Upper lobe of right lung (tissue), 1 donor: ENCODE measurements at places on chromosomes 3 and 15.

DNA sequence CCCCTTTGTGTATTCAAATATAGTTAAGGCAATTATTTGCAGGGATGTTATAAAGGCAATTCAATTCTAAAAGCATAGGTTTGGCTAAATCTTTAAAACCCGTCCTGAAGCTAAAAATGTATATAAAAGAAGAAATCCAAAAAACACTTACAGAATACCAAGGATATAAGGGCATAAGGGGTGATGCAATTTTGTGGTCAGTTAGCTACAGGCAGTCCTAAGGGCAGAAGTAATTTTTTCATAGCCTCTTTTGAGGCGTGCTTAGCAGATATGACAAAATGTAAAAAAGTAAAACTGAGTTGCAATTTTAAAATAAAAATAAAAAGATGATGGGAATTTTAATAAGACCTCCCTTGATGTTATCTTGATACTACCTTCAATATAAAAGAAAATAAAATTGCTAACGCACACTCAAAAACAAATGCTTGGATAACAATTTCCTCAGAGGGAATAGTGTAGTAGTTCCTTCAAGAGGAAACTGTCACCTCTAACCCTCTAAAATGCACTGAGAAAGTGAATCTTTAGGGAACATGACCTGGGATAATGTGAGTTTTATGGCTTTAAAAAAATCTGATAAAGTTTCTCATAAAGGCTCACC lies 104.2 kb downstream of the MYH15 start:
- H3K27me3 ChIP-seq: no peaks in the 10 kb centered on the region
- no peak overlapping the region for H3K4me3 ChIP-seq
- no peak overlapping the region for H3K27ac ChIP-seq
- no peak for DNase-seq

- no peaks in the 10 kb centered on the region for H3K36me3 ChIP-seq
- no peak overlapping the region for H3K27ac ChIP-seq
- H3K27me3 ChIP-seq: no peaks in the 10 kb centered on the region
- no peak overlapping the region for H3K4me3 ChIP-seq
Measured at GRCh38 chr15:69554279-69554961, 101.8 kb downstream of the RPLP1 start.

DNA sequence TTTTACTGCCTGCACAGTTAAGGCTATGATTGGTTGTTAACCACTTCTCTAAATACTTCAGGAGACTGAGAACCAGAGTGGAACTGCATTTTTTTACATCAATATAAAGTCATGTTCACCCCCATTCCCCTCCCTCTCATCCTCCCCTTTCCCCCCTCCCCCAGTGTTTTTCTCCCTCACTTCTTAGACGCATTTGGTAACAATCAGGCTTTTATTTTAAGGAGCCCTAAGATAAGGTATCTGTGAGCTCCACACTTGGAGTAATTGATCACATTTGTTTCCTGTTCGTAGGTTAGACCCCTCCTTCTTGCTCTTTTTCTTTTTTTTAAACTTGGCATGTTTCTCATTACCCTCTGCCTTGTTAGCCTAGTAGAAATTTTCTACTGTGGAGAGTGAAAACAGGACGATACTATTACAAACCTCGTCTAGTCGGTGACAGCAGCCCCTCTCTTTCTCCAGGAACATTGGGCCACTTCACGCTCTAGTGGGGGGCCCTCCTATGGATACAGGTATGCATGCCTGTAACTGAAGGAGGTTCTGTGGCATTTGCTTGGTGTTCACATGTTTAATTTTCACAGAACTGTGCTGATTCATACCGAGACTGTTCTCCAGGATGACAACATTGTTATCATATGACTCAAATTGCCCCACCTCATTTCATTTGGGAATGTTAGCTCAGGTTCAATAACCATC lies 314.4 kb downstream of the MECOM start:
- DNase-seq: no peak
- no peak overlapping the region for H3K27ac ChIP-seq
- no peaks in the 10 kb centered on the region for H3K27me3 ChIP-seq
- no peaks in the 10 kb centered on the region for H3K36me3 ChIP-seq

- H3K36me3 ChIP-seq: peaks cover 6% of the 10 kb centered on the region
- no peak for DNase-seq
- no peaks in the 10 kb centered on the region for H3K27me3 ChIP-seq
- H3K27ac ChIP-seq: peak overlapping the region; percentile 52
- peak overlapping the region; percentile 25 for H3K4me3 ChIP-seq
- H3K4me1 ChIP-seq: peaks cover 5% of the 10 kb centered on the region
Measured at GRCh38 chr3:16286161-16286560, 21.1 kb downstream of the OXNAD1 start.

GRCh38 chr15:96252148-96252547 lies 78.4 kb upstream of the NR2F2 start:
- no peak overlapping the region for H3K27ac ChIP-seq
- H3K36me3 ChIP-seq: no peaks in the 10 kb centered on the region
- H3K4me3 ChIP-seq: no peak overlapping the region

DNA sequence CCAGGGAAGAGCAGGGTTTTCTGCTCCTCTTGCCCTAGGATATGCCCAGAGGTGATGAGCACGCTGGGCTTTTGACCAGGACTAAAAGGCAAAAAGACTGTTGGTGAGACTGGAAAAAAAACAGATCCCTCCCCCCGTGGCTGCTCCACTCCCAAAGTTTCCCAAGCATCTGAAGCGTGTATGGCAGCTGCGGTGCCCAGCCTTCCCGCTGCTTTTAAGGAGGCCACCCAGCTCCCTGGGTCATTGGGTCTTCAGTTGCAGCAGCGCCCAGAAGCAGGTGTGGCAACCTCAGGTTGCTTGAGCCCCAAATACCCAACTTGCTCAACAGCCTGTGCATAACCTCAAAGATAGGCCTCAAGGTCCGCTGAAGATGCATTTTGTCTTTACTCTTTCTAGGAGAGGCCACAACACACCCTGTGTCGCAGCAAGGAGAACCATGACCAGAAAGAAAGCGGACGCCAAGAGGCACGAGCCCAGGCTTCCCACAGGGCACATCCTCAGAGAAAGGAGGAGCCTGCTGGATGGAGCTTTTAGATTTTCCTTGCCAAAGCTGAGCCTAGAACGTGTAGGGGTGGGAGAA lies 2.0 kb downstream of the SRGAP3 start:
- no peaks in the 10 kb centered on the region for H3K36me3 ChIP-seq
- DNase-seq: no peak
- no peak overlapping the region for H3K4me3 ChIP-seq
- no peaks in the 10 kb centered on the region for H3K27me3 ChIP-seq
- peaks cover 14% of the 10 kb centered on the region for H3K4me1 ChIP-seq

DNA sequence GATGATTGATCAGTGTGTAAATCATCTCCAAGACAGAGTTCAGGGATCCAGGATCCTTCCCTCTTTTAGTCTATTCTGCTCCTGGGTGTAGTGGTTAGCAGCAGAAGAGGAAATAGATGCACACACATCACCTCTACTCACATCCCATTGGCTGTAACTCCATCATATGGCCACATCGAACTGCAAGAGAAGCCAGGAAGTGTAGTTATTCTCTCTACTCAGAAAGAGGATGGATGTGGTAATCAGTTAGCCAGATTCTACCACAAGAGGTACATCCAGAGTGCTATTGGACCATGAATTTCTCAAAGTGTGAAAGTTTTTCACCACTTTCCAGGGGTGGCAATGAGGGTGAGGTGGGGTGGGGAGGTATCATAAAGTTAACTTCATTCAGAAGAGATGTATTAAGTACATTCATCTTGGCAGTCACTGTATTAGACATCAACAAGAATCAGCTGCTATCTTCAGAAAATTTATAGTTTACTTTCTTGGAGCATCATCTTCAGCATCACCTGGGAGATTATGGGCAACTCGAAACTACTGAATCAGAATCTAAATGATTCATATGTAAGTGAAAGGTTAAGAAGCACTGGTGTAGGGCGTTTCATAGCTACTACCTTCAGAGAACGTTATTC lies 60.6 kb upstream of the GAP43 start:
- no peaks in the 10 kb centered on the region for H3K36me3 ChIP-seq
- no peak for DNase-seq
- no peaks in the 10 kb centered on the region for H3K4me1 ChIP-seq
- H3K27ac ChIP-seq: no peak overlapping the region
- no peak overlapping the region for H3K4me3 ChIP-seq

DNA sequence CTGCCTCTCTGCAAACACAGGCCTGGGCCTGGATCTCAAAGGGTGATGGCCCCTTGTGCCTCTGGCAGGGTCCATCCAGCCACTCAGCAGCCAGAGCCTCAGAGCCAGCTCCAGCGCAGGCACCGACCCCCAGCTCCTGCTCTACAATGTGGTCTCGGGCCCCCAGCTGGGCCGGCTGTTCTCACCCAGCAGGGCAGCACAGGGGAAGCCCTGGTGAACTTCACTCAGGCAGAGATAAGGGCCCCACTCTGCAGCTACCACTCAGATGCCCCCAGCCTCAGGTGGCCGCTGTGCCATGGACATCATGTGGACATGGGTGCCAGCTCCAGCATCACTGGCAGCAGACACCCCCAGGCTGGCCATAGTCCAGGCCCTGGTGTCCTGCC lies 173.1 kb downstream of the TBC1D2B start:
- H3K27me3 ChIP-seq: no peaks in the 10 kb centered on the region
- no peak overlapping the region for H3K4me3 ChIP-seq
- H3K36me3 ChIP-seq: no peaks in the 10 kb centered on the region
- no peaks in the 10 kb centered on the region for H3K4me1 ChIP-seq

GRCh38 chr3:30448450-30449289 lies 157.7 kb upstream of the TGFBR2 start:
- no peak for DNase-seq
- H3K4me1 ChIP-seq: no peaks in the 10 kb centered on the region

GRCh38 chr3:9765865-9766264 lies 3.9 kb downstream of the CAMK1 start:
- H3K4me1 ChIP-seq: peaks cover 22% of the 10 kb centered on the region
- DNase-seq: no peak
- peaks cover 28% of the 10 kb centered on the region for H3K36me3 ChIP-seq
- H3K4me3 ChIP-seq: no peak overlapping the region

- DNase-seq: no peak
- H3K36me3 ChIP-seq: no peaks in the 10 kb centered on the region
- no peaks in the 10 kb centered on the region for H3K4me1 ChIP-seq
- no peak overlapping the region for H3K27ac ChIP-seq
- H3K27me3 ChIP-seq: no peaks in the 10 kb centered on the region
- no peak overlapping the region for H3K4me3 ChIP-seq
Measured at GRCh38 chr3:162125790-162126189, 629.2 kb downstream of the OTOL1 start.

DNA sequence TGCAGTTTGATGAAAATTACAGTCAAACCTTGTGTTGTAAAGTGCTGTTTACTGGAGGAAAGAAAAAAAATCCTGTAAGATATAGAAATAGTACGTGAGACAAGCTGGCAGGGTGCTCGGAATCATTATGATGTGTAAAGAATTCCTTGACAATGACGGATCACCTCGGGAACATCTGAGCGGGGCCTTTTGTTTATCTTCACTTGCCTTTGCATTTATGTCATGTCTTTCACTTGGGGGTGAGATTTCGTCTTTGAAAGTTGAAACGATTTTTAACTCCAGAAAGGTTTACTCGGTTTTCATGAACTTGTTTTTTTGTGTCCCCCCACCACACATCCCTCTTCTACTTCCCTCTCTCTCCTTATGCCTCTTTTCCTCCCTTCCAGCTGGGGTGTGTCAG lies 128.3 kb upstream of the VEPH1 start:
- no peaks in the 10 kb centered on the region for H3K36me3 ChIP-seq
- no peaks in the 10 kb centered on the region for H3K4me1 ChIP-seq
- H3K4me3 ChIP-seq: no peak overlapping the region
- DNase-seq: no peak
- H3K27ac ChIP-seq: no peak overlapping the region

- H3K4me3 ChIP-seq: no peak overlapping the region
- no peaks in the 10 kb centered on the region for H3K36me3 ChIP-seq
- no peak for DNase-seq
- no peaks in the 10 kb centered on the region for H3K27me3 ChIP-seq
Measured at GRCh38 chr3:114622001-114622400, 328.2 kb downstream of the TIGIT start.

DNA sequence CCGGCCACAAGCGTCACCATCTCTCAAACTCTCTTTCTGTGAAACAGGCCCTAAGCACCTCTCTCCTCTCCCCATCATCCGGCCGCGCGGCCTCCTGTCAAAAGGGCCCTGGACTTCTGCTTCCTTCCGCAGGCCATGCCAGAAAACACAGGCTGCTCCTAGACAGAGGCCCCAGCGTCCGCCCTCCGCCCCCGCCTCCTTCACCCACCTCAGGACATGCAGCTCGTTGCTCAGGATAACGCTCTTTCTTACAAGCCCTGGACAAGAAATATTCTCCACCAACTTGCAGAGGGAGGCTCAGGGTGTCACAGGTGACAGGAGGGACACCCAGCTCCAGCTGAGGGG lies 212.0 kb downstream of the XXYLT1 start:
- no peaks in the 10 kb centered on the region for H3K4me1 ChIP-seq
- no peaks in the 10 kb centered on the region for H3K27me3 ChIP-seq
- no peaks in the 10 kb centered on the region for H3K36me3 ChIP-seq
- peak; percentile 62 for DNase-seq

GRCh38 chr3:42655331-42655888 lies 1.9 kb downstream of the ZBTB47 start:
- peak overlapping the region; percentile 87 for H3K4me3 ChIP-seq
- H3K4me1 ChIP-seq: peaks cover 41% of the 10 kb centered on the region
- DNase-seq: peak; percentile 68
- peak overlapping the region; percentile 88 for H3K27ac ChIP-seq
- H3K27me3 ChIP-seq: no peaks in the 10 kb centered on the region

DNA sequence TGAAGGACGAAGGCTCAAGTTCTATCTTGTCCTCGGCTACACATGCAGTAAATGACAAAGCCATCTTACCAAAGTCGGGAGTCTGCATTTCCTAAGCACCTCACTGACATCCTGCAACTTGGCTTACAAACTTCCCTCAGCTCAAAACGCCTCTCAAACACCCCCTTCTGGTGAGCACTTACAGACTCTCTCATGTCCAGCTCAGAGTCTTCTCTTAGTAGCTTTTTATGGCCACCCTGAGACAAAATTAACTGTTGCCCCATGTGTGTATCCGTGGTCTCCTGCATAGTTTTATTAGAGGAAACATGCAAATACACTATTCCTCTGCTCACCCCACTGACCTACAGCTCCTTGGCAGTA lies 819.7 kb downstream of the FHIT start:
- H3K4me1 ChIP-seq: no peaks in the 10 kb centered on the region
- H3K27me3 ChIP-seq: no peaks in the 10 kb centered on the region
- no peaks in the 10 kb centered on the region for H3K36me3 ChIP-seq

DNA sequence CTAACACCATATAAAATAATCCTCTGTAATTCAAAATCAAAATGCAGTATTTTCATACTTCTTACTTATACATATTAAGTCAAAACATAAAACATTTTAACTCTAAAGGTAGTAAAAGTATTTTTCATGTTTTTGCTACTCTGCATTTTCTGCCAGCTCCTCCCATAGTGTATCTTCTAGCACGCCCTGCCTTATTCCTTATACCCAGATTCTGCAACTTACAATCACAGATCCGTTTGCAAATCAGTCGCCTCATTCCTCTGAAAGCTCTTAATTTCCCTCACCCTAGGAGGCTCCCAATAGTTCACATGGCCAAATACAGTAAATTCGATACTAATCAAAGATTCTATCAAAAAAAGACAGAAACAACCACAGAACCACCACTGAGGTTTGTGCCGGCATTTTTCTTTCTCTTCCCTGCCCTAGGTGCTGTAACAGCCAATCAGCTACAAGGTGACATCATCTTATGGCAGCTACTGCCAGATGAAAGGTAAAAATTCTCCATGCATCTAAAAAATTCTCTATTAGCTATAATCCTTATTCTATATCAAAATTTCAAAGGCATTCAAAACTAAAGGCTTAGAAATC lies 72.9 kb downstream of the CLASP2 start:
- H3K27me3 ChIP-seq: no peaks in the 10 kb centered on the region
- peaks cover 11% of the 10 kb centered on the region for H3K36me3 ChIP-seq
- no peaks in the 10 kb centered on the region for H3K4me1 ChIP-seq
- DNase-seq: no peak
- H3K27ac ChIP-seq: no peak overlapping the region
